Stimulated activated CD8-positive, alpha-beta memory T cell treated with anti-CD3 and anti-CD28 coated beads, Interleukin-4, amount 100 ng/mL, for 1 hour (primary cell): ENCODE measurements at places on chromosomes 3 and 15.

GRCh38 chr3:159749406-159749805 is 239.2 kb upstream of the IL12A start:
- no peak for DNase-seq

- DNase-seq: no peak
These were observed 24.7 kb downstream of the MBNL1 start for GRCh38 chr3:152293347-152294006.

DNA sequence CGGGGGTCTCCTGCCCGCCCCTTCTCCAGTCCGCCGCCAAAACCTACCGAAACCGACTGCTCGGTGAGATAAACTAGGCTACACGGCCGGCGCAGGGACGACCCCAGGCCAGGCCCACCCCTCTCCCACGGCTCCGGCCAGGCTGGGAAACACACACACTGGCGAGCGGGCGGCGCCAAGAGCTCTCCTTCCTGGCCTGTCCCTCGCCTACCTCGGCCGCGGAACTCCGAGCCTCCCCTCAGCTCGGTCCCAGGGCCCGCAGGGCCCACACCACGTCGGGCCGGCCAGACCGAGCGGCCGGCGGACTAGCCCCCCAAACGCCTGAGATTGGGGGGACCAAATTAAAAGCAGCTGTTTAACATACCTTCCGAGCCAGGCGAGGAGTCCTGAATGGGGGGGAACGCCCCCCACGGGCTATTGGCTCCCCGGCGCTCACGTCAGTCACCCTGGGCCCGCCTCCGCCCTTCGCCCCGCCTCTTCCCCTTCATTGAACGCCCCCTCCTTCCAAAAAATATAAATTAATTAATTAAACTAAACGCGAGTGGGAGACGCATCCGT is 4.0 kb upstream of the SIN3A start:
- peak; percentile 75 for DNase-seq

DNA sequence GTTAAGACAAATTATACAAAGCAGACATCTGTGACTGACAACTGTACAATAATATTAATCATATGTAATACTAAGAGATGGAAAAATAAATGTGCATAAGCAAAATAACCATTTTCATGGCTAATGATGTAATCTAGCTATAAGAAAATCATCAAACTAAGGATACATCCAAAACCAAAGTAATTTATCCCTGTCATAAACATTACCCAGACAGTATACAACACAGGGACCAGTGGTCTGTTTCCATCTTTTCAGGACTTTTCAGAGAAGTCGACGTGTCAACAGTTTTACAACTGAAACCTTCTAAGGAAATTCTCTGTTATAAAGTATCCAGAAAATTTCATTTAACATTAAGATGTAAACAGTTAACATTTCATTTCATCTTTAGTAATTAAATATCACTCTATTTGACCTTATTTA is 11.0 kb downstream of the THBS1 start:
- DNase-seq: no peak

DNA sequence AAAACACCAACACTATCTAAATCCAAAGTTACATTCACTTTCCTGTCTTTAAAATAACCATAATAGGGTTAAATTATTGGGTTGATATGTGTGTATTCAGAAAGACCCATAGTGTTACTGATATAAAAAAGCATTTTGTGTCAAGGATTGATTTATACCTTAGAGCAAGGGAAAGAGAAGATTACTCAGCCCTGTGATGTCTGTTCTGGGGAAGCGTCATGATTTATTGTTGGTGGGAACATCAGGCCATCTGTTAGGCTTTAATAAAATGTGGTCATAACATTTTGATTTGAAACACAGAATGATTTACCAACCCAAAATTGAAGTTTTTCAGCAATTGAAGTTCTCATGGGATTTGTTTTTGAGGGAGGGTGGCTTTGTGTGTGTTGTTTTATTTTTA is 33.2 kb downstream of the SIDT1 start:
- no peak for DNase-seq

DNA sequence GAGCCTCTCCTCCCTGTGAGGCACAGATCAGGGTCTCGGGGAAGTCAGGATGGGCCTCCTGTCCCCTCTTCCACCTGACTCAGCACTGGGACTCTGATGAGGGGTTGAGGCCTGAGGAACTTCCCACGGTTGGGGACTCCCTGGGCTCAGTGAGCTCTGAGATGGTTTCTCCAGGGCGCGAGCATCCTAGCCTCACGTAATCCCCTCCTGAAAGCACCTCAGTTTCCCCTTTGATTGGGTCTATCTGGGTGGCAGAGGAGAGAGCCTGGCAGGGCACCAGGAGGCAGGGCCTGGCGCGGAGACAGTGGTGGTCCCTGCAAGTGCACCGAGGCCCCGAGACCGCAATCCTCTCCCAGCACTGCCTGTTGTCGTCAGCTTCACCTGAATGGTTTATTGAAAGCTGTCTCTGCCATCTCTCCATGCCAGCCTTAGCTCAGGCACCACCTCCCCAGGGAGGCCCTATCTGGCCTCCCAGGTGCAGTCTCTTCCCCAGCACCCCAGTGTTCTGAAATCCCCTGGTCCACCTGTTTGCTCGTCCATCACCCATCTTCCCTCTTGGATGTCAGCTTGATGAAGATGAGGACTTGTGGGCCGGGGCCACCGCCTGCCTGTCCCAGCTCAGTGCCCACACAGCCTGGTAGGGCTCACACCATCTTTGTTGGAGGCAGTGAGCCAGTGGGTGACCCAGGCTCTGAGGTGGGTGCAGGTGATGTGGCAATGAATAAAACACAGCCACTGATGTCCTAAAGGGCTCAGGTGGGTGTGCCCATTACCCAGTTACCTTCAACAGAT is 52.2 kb upstream of the PCSK6 start:
- DNase-seq: no peak

- no peak for DNase-seq
These were observed 187.2 kb downstream of the CADPS start for GRCh38 chr3:62688050-62688449.

GRCh38 chr3:56861511-56861910 is 59.8 kb upstream of the ARHGEF3 start:
- no peak for DNase-seq
